ENCODE measurements at places on chromosomes 5 and 9. TPM values are rescaled to one million over a fixed set of nuclear protein-coding genes. Genes with fewer than 3 reads are reported as not detected.

DNA sequence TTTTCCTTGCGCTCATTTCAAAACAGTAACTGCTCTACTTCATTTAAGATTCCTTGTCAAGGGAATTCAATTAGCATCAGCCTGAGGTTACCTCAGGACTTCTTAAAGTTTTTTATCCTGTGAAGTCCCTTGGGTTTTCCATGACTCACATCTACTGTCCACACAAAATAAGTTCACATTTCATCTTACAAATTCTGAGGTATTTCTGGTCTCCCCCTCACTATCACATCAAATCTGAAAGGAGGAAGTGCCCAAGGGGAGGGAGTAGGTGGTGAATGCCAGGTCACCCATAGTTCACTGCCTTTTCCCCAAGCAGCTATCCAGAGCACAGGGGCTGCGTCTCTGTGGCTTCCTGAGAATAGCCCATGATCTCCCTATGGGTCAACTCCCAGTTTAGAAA lies 227.1 kb upstream of the NREP start:
- no peak for DNase-seq

GRCh38 chr9:24298912-24299311 lies 246.8 kb downstream of the IZUMO3 start:
- DNase-seq, result no peak

GRCh38 chr9:127132921-127133647 lies 10.6 kb upstream of the ANGPTL2 start:
- peak; percentile 63 for DNase-seq

DNA sequence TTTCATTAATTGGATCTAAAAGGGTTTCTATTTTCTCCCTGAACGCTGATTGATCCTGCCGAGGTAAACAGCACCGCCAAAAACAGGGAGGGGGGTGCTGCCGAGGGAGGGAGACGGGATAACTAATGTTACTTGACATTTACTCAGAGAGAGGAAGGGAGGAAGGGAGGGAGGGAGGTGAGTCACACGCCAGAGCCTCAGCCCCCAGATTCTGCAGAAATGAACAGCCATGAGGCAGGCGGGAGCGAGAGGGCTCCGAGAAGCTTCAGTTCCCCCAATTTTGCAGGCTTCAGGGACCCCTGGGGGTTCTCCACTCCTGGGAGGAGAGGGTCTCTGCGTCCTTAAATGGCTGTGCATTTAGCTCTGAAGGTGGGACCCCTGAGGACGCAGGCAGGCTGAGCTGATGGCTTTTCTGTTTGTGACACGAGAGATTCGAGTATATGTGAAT lies 59.1 kb upstream of the IER5L start:
- DNase-seq, result peak; percentile 13

- peak; percentile 64 for DNase-seq
These were observed 66.2 kb upstream of the CLINT1 start for GRCh38 chr5:157924931-157925729.

GRCh38 chr9:122197426-122197825 lies 31.3 kb downstream of the LHX6 start:
- DNase-seq, result no peak

DNA sequence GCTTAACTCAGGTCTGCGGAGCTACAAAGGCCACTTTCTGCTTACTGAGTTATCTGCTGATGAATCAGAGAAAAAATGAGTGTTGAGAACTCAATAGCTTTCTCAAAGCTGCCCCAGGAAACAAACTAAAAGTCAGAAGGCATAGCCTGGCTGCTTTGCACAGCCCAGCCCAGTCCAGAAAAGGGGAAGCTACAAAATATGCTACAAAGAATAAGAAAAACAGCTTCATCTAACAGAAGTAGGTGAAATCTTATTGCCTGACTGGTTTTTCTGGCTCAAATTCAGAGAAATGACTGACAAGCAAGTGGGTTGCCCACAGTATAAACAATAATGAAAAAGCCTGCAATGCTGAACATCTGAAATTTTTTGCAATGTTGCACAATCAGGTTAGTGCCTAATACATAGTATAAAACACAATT lies 156.2 kb downstream of the PPP2R2B start:
- DNase-seq, result no peak

TLE1 gene
- 6.1 TPM for total RNA-seq

RAD17 gene
- 12.4 TPM for total RNA-seq

All from MG63 (cell line).